Mesendoderm (in vitro differentiated cells): ENCODE measurements at places on chromosomes 12 and 14.

DNA sequence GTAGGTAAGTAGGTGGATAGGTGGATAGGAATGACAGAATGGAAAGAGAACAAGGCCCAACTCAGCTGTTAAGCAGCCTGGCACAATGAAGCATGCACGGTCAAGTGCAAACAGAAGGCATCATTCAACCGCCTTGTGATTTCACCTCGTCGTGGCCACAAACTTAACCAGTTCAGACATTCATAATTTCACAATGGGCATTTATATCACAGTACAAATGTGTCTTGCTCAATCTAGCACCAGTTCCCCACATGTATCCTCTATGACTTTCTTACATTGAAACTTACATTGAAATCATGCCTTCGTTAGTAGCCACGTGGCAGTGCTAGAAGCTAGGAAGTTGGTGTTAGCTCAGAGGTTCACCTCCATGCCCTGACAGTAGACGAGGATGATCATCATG is 207.5 kb downstream of the ETV6 start:
- DNase-seq, result no peak

DNA sequence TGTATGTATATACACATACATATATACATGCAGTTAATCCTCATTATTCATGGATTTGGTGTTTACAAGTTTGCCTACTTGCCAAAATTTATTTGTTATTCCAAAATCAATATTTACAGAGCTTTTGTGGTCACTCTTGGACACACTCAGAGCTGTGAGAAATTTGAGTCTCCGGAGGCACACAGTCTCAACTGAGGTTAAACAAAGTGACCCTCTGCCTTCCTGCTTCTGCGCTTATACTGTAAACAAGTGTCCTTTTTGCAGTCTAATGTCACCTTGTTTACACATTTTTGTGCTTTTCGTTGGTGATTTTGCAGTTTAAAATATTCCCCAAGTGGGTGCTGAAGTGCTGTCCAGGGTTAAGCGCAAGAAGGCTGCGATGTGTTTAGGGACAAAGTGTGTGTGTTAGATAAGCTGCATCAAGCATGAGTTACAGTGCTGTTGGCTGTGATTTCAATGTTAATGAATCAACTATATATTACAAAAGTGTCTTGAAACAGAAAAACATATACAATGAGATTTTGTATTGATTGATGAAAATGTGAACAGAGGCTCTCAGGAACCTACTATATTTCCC is 13.1 kb upstream of the LTA4H start:
- no peak for DNase-seq

DNA sequence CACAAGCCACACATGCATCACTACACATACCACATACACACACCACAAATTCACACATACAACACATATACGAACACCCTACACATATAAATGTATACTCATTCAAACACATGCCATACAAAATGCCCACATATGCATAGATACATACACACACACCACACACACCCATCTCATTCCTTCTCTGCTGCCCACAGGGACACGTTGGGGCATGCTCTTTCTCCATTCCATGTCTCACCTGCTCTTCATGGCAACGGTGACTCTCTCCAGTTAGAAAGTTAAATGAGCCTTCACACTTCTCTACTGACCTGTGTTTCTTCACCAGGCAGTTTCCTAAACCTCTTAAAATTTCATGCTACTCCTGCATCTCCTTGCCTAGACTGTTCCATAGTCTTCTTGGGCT is 1194.8 kb downstream of the BCL11B start:
- DNase-seq, result no peak

GRCh38 chr14:34180869-34181268 is 230.0 kb upstream of the EGLN3 start:
- no peak for DNase-seq

DNA sequence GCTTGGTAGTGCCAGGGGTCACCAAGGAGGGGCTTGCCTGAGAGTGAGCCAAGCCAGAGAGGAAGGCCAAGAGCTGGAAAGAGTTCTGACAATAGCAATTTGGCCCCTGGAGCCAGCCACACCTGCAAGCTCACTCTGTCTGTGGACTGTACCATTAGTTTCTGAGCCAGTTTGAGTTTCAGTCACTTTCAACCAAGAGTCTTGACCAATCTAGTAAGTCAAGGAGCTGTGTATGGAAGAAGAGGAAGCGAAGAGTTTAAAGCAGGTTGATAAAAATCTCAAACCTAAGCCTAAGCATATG is 38.5 kb downstream of the NT5DC3 start:
- DNase-seq, result no peak
